ENCODE measurements at places on chromosomes 13 and 19.

GRCh38 chr13:112961457-112962369 is 7.3 kb upstream of the MCF2L start:
- DNase-seq, result no peak

DNA sequence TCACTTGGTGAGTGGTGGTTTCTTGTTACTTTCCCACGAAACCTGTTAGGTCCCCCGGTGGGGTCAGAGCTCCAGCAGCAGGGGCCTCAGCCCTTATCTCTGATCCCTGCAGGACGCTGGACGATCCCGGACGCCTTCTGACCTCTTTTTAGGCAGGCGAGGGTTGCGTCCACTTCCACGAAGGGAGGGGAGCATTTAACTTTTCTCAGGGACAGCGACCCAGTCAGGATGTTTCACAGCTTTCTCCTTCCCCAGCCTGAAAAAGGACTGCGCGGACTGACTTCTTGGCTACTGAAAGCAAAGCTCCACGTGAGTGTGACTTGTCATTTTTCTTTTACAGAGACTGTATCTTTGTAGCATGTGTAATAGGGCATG is 692 bp downstream of the ZNF234 start:
- DNase-seq, result no peak

DNA sequence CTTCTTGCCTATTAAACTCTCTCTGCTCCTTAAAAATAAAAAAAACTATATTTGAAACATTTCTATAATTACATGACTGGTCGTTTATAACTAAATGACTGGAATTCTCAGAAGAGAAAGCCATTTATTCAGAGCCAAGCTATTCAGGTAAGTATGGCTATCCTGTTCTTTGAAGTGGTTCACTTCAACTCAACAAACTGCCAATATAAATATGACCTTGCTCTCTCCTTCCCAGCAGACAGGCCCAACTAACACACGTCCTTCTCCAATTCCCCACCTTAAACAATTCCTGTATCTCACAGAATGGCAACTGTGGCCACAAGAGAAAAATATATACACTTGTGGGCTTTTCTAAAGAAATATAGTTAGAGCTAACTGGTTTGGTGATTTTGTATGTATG is 153.9 kb downstream of the MIPEP start:
- no peak for DNase-seq

DNA sequence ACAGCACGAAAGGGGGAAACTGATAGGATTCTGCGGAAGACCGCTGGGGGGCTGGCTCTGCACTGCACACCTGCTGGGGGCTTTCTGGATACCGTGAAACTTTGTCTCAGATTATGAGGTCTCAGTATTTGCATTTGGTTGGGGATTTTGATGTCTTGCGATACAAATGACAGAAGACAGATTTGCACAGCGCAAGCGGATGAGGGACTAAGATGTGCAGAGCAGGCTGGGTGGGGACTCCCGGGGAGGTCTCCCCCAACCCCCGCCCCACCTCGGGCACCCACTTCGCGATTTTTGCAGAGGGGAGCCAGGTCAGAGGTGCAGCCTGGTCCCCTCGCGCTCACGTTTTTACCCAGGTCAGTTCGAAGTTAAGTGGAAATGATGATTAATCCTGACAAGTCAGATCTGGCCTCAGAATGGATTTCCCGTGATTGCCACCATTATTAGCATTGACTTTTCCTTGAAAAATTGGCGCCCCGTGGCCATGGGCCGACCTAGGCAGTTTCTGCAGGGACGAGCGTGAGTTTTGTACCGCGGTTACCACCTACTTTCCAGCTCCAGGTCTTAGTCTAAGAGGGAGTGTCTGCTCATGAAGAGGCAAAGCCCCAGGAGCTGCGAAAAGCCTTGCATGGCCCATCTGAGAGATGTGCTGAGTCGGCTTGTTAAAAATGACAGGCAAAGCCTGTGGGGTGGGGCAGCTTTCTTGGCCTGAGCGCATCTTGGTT is 1.3 kb upstream of the GJB2 start:
- no peak for DNase-seq

- no peak for DNase-seq
Measured at GRCh38 chr19:45195764-45196163, 17.2 kb downstream of the BLOC1S3 start.

DNA sequence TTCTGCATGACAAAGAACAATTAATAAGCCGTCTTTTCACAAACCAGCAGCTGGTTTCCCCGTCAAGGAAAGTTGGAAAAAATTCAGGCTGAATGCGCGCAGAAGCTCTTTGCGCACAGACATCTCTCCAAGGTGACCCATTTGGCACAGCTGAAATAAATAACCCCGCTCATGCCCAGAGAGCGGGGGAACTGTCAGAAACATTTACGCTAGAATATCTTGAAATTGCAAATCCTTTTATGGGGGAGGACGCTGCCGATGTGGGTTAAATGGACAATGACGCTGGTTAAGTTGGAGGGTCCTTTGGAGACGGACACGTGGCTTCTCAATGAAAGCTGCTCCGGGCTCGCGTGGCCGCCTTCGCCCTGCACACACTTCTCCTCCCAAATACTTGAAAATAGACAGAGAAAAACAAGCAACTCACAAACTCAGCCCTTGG is 30.6 kb downstream of the GSX1 start:
- no peak for DNase-seq

- no peak for DNase-seq
Measured at GRCh38 chr19:45809643-45810159, 5.4 kb downstream of the RSPH6A start.

GRCh38 chr19:28981518-28981917 is 231.4 kb downstream of the UQCRFS1 start:
- DNase-seq, result no peak

- no peak for DNase-seq
Measured at GRCh38 chr19:29781386-29782259, 30.2 kb upstream of the CCNE1 start.

DNA sequence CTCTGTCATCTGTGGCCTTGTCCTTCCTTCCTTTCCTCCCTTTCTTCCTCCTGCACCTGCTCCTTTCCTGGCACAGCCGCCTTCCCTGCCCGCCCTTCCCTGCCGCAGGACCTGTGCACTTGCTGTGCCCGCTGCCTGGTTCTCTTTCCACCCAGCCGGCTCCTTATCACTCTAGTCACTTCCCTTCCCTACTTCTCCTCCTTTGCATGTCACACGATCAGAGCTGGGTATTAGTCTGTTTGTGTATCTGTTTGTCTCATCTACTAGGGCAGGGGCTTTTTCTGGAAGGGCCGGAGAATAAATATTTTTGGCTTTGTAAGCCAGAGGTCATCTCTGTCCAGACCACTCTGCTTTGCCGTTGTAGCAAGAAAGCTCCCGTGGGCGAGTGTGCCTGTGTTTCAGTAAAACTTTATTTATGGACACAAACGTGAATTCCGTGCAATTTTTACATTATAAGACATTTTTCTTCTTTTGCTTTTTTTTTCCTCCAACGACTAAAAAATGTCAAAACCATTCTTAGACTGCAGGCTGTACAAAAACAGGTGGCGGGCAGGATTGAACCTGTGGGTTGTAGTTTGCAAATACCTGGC is 6.1 kb downstream of the KDM4B start:
- DNase-seq, result no peak
